ENCODE measurements at places on chromosomes 4 and X.

DNA sequence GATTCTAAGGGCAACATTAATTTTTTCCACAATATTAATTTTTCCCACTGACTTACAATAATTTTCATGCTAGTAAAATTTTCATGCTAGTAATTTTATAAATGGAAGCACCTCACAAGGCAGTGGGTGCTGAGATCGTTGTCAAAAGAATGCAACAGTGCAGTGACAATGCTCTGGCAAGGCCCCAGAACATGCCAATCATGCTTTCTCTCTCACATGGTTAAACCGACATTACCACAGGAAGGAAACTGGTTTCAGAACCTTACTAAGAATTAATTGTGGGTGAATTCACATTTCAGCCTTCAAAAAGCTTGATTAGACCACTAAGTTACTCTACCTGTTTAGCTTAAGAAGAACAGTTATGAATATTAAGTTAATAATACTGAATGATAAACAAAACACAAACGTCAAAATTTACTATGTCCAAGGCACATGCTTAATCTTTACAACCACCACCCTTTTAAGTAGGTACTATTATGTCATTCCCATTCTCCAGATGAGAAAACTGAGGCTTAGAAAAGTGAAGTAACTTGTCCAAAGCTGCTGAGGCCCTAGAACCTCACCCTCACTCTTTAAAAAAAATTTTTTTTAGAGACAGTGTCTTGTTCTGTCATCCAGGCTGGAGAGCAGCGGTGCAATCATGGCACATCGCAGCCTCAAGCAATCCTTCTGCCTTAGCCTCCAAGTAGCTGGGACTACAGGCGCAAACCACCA, 10.0 kb upstream of the OPHN1 start:
- DNase-seq: no peak

GRCh38 chrX:27008486-27008885, 454.7 kb downstream of the PPP4R3C start:
- no peak for DNase-seq

- DNase-seq: no peak
Measured at GRCh38 chrX:926991-927390, 285.5 kb downstream of the CRLF2 start.

DNA sequence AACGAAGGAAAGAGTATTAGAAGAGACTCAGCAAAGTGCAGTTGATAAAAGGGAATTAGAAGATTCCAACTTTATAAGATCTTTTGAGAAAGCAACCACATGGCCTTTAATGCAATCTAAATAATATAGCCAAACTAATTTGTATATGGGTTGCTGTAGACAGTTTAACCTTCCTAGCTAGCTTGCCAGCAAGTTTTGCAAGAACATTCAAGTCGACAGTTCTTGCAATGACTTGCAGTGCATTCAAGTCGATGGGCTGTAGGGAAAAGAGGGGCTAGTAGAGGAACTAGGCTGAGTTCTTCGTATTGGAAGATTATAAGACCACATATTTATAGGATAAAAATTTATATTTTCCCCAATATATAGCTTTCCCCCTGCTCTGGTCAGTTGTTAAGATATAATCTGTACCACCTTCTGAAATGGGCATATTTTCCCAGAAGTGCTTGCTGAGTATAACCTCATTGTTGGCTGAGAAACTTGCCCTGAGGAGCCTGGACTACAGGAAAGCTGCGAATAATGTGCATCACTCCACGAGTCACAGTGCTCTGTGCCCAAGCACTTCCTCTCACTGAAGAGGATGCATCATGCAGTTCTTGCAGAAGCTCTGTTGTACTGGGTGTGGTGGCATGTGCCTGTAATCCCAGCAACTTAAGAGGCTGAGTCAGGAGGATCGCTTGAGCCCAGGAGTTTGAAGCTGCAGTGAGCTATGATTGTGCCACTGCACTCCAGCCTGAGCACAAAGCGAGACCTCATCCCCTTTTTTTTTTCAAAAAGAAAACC, 56.7 kb downstream of the DOCK11 start:
- DNase-seq: peak; percentile 75

- DNase-seq: no peak
Measured at GRCh38 chrX:19137067-19137466, 14.8 kb upstream of the ADGRG2 start.

- no peak for DNase-seq
Measured at GRCh38 chr4:105990933-105991332, 95.7 kb downstream of the NPNT start.

DNA sequence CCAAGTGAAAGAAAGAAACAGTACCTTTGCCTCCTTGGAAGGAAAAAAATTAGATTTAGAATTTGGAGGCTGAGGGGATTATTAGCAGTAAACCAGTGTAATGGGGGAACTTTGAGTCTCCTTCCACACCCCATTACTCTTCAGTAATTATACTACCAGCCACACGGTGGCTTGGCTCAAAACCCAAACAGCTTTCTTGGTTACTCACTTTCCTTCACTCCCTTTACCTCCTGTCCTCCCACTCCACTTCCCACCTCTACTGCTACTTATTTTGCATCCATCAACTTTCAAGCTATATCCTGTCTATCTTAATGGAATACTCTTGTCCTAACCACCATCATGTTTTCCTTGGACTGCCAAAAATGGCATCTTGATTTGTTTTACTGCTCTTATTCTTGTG, 310.6 kb upstream of the AADAT start:
- DNase-seq: no peak

GRCh38 chrX:64191281-64192010, 14.1 kb downstream of the AMER1 start:
- DNase-seq: no peak

GRCh38 chr4:48141048-48141447, 7.0 kb upstream of the TXK start:
- peak; percentile 58 for DNase-seq

DNA sequence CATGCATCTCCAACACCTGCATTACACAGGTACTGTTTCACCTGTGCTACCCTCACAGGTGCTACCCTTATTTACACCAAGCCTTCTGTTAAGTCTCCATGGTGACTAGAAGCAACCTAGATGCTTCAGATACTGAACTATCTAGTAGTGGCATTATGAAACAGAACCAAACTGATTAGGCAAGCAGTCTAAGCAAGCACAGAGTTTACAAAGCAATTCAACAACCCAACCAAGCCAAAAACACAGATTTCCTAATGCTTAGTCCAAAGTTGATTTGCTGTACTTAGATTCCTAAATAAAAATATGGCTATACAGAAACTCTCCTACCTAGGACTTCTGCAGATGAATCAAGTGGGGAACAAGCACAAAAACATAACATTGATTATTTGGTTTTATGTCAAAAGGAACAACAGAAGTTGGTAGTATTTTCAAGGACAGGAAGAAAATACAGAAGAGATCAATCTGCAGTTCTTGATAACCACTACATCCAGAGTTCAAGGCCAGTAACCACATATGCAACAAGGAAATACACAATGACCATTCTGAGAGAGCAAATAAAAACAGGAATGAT, 3.2 kb downstream of the TAPT1 start:
- no peak for DNase-seq

All from suppressor macrophage treated with lipopolysaccharide for 1 hour (primary cell).